ENCODE measurements at places on chromosomes 3 and 15.

- DNase-seq: no peak
Observed at GRCh38 chr3:111694471-111694870, 99.3 kb upstream of the ZBED2 start.

DNA sequence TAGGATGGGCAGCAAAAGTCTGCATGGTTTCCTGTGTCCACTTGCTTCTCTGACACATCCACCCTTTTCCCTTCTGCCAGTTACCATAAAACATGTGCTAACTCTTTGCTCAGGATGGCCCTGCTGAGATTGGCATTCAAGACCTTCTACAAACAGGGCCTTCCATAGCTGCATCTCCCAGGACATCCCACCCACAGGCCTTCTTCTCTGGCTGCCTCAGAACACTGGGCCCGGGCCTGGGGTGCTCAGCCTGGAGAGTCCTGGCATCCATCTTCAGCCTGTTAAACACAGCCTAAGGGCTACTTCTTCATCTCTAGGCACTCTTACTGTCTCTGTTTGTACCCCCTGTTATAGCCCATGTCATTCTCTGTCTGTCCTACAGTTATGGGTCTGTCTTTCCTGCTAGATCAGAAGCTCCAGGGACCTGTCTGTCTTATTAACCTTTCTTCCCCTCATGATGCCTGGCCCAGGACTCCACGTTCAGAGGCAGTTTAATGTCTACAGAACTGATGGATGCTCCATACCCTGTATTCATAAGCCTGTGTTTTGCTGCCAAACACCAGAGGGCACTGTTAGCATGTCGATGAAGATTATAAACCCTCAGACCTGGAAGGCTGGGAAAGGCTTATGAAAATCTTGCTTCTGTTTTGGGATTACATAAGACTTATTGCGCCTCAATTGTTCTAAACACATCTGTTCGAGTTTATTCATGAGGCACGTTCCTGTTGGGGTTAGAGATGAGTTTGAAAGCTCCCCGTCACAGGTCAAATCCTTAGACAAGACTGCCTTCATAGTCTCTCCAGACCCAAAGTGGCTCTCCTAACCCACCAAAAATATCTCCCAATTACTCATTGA lies 16.5 kb downstream of the SEMA3G start:
- no peak for DNase-seq

DNA sequence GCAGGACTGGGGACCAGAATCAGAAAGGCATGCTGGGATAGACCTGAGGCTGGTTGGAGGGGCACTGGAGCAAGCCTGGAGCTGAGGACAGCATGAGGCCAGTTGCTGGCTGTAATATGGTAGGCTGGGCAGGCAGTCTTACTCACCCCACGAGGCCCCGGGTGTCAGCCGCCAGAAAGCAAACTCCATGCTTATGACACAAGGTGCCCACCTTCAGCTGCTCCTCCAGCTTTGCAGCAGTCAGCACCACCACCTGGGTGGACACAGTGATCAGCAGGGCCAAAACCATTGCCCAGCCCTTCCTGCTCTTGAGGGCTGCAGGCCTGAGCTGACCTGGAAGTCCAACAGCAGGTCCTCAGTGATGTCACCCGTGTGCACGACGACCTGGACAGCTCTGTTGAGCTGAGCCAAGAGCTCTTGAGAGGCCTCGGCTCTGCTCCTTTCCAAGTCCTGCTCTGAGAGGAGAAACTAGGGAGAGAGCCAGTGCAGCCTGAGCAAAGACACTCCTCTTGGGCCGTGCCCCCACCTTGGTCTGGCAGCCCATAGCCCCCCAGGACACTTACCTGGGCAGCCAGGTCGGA lies 747 bp downstream of the UBA7 start:
- DNase-seq: no peak

DNA sequence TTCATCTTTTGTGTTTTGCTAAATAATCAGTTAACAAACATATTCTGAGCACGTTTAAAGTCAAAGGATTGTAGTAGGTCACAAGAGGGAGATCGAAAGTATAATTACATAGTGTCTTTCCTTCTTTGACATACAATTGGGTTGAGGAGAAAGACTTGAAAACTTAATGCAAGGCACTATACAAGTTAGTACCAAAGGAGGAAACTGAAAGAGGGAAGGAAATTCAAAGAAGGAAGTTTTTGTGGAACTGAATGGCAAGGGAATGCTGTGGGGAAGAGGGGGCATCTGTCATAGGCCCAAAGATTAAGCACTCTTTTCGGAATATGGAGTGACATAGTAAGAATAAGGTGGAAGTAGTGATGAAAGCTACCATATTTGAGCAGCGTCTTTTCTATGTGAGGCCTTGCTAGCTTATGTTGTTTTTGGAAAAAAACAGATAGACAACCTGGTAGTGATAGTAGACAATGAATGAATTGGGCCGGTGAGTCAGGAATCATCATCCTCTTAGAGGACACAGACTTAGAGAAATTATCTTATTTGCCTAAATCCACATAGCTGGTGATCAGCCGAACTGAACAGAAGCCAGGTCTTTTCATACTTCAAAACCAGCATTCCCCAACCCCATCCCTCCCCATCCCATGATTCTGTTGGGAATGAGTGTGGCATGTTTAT lies 10.2 kb downstream of the MBNL1 start:
- DNase-seq: no peak

DNA sequence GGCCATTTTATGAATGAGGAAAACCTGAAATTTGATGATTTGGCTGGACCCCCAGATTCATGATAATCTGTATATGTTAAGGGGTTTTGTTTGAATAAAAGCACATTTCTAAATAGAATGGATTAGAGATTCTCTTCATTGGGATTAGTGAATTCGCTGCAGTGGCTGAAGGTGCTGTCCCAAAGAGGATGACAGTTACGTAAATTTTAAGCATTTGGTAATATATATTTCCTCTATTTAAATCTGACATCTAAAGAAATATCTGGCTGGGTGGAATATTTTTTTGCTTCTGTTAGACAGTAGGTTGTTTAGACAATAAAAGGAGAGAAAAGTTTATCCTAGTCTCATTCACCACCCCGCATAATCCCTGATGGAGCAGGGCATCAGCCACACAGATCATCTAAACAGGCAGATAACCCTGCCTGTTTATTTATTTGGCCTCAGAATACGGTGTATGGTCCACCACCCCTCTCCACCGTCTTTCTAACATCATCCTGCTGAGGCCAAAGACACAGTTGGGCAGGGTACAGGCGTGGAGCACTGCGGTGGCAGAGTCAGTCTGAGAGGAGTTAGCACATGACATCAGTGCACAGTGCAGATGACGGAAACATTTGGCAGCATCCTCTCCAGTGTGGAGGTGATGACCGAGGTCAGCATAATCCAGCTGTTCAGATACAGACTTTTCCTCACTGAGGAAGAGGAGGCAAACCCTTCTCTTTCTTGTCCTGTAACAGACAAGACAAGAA lies 20.4 kb upstream of the NFKBIZ start:
- DNase-seq: no peak

- DNase-seq: no peak
Observed at GRCh38 chr3:165476399-165477060, 280.3 kb upstream of the SLITRK3 start.

- no peak for DNase-seq
Observed at GRCh38 chr3:37229740-37230139, 55.4 kb upstream of the LRRFIP2 start.

DNA sequence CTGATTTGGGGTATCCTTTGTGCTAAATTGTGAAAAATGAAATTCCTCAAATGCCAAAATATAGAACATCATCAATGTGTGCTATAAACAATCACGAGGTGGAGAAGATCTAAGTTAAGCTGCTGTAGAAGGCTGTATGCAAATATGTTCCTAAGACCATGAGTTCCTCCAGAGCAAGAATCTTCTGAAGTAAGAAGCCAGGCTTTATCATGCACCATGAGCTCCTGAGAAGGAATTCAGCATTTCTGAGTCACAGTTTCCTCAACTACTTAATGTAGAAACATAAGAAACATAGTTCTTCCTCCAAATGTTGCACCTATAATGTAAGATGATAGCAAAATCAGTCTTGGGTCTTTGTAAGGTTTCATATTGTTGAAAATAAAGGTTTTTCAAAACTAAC lies 241.7 kb upstream of the MDFIC2 start:
- no peak for DNase-seq

DNA sequence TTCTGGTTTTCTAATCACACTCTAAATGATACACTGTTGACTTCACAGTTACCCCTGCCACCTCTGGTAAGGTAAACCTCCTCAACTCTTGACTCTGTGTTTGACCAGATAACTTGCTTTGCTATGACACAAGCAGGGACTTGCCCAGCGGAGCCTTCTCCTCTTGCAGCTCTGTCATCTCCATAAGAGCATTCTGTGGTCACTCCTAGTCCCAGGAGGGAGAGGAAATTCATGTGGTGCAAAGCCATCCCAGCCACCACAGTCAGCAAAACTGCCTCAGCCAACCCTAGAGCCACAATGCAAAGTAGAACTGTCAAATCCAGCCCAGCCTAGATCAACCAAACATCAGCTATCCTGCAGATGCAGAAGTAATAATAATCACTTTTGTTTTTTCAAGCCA lies 144.7 kb upstream of the GADL1 start:
- no peak for DNase-seq

GRCh38 chr3:42745291-42745745 lies 27.7 kb downstream of the CCDC13 start:
- DNase-seq: no peak

- DNase-seq: no peak
Observed at GRCh38 chr3:196994056-196994455, 25.4 kb upstream of the PIGZ start.

DNA sequence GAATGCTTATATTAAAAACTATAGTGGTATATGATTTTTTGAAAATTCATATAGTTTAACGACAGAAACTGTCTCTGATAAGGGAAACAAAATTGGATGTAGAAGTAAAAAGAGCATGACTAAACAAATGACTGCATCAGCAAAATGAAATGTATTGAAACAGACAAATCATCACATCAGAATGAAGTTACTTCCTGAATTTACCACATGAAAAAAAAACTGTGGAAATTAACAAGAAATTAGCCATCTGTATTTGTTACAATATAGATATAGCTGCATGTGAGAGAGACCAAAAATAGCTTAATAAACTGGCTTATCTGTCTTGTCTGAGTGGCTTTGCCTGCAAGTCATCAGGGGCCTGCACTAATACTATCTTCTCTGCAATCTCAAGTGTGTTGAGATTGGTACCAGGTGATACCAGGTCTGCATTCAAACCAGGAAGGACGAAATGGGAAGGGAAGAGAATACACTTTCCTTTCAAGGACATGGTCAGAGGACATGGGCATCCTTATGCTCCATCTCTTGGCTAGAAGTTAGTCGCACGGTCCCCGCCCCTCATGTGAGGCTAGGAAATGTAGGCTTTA lies 388.7 kb downstream of the GRM7 start:
- DNase-seq: no peak

DNA sequence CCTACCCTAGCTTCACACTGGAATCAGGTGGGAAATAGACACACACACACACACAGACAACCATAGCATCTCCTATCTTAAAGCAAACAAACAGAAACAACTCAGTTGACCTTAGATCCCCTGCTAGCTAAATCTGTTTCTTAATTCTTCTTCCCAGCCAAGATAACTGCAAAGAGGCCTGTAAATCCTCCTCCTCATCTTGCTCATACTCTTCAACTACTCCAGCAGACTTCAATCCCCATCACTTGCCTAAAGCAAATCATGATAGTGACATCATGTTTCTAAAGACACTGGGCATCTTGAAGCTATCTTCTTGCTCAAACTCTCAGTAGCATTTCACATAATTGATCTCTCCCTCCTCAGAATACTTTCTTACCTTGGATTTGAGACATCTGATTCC lies 303.0 kb downstream of the RBMS3 start:
- no peak for DNase-seq

DNA sequence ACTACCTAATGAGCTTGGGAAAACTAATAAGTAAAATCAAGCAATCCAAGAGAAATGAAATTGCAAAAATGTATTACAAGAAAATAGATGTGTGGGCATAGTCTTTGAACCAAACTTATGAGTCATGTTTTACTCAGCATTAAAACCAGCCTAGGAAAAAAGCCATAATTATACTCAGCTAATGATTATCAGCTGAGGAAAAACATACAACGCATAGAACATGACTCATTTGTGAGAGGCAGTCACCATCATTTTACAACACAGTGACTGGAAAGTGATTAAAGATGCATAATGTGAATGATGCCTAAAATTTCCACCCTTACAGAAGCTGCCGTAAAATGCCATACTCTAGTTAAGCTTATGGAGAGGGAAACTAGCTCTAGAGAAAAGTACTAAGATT lies 238.0 kb upstream of the EOMES start:
- no peak for DNase-seq

GRCh38 chr3:42635111-42635510 lies 18.4 kb upstream of the ZBTB47 start:
- no peak for DNase-seq

DNA sequence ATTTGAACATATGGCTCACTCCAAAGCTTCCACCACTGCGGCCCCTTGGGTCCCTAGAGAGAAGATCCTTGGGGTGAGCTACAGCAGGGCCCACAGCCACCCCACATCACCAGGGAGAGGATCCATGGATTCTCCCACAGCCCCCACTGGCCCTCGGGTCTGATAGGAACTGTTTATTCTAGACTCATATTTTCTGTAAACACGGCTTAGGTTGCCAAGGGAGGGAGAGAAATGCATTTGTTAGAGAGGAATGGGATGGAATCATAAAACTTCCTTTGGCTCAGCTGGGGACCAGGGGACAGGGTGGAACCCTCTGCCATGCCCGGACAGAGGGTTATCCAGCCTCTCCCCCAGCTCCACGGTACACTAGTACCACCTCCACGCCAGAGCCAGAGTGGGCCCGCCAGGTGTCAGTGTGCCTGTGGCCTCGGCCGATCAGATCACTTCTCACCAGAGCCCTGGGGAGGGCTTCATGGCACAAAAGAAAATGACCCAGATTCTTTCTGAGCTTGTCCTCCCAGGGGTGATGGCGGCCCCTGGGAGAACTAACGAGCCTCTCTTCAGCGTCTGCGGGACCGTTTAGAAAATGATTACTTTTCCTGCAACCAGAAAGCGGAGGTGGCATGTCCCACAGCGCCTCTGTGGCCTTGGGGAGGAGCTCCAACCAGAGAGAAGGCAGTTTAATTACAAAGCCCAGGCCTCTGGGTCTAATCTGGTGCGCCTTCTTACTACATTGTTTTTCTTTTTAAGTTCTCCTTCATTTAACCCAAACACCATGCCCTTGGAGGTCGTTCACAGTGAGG lies 33.7 kb downstream of the ADCY5 start:
- DNase-seq: no peak

DNA sequence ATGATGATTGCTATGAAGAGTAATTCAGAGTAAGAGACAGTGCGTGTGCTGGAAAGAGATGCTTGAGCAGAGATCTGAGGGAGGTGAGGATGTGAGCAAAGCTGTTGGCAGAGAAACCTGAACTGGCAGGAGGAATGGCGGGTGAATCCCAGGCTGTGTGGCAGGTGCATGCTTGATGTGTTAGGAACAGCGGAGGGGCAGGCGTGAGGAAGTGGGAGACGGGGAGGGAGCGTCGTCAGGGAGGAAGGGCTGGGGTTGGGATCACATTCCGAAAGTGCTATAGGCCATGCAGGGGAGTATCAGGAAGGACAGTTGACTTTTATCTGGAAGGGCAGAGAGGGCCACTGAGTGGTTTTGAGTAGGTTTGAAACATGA lies 8.6 kb downstream of the GABRA5 start:
- no peak for DNase-seq

GRCh38 chr15:43529141-43529540 lies 11.7 kb downstream of the MAP1A start:
- no peak for DNase-seq
